ENCODE measurements at places on chromosomes 13 and 19.

DNA sequence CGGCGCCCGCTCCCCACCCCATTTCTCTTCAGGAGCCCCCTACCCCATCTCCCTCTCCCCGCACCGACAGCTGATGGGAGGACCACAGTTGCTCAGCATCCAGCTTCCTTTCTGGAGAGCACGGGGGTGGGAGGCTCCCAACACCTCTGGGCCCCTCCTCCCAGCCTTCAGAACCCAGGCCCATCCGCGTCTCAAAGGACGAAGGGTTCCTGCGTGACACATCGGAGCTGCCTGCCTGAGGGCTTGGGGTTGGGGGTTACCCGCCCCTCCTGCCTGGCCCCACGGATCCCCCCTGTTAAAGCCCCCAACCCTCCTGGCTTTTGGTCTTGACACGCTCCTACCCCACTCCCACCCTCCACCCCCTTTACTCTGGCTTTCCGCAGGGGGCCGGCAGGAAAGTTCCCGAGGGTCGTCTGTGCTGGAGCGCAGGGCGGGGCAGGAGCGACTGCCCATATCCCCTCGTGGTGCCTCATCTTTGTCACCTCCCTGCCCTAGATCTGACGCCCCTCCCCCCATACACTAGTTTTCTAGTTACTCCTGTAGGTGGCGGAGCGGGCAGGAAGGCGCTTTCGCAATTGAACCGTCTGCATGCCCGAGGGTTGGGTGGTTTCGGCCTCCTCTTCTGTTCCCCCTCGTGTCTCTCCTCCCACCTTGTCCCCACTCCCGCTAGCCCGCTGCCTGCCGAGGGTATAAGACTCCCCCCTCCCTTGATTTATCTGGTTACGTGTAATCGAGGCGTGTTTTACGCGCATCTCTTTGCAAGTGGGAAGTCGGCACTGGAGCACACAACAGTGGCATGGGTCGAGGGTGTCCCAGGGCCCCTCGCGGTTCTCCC lies 924 bp downstream of the TRAPPC5 start:
- peak; percentile 68 for DNase-seq

GRCh38 chr13:95679722-95680121 lies 2.8 kb downstream of the DNAJC3 start:
- DNase-seq = no peak

- no peak for DNase-seq
These were observed 145.8 kb downstream of the KDM4B start for GRCh38 chr19:5114727-5115126.

DNA sequence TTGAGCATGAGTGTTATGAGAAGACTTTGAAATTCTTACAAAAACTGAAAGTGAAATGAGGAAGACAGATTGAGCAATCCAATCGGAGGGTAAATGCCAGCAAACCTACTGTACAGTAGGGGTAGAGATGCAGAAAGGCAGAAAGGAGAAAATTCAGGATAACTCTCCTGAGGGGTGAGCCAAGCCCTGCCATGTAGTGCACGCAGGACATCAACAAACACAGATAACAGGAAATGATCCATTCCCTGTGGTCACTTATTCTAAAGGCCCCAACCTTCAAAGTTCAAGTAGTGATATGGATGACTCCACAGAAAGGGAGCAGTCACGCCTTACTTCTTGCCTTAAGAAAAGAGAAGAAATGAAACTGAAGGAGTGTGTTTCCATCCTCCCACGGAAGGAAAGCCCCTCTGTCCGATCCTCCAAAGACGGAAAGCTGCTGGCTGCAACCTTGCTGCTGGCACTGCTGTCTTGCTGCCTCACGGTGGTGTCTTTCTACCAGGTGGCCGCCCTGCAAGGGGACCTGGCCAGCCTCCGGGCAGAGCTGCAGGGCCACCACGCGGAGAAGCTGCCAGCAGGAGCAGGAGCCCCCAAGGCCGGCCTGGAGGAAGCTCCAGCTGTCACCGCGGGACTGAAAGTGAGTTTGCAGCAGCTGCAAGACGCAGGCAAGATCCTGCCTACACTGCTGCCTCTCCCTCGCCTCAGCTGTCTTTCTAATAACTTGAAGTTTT lies at the start of gene TNFSF13B:
Gene TNFSF13B (plus strand): TSS at position 118 of the 728 bp plus-strand sequence. CDS start 178 bp downstream, at position 296.
- DNase-seq = no peak

GRCh38 chr19:2355168-2356035 lies 4.7 kb upstream of the TMPRSS9 start:
- DNase-seq = no peak

DNA sequence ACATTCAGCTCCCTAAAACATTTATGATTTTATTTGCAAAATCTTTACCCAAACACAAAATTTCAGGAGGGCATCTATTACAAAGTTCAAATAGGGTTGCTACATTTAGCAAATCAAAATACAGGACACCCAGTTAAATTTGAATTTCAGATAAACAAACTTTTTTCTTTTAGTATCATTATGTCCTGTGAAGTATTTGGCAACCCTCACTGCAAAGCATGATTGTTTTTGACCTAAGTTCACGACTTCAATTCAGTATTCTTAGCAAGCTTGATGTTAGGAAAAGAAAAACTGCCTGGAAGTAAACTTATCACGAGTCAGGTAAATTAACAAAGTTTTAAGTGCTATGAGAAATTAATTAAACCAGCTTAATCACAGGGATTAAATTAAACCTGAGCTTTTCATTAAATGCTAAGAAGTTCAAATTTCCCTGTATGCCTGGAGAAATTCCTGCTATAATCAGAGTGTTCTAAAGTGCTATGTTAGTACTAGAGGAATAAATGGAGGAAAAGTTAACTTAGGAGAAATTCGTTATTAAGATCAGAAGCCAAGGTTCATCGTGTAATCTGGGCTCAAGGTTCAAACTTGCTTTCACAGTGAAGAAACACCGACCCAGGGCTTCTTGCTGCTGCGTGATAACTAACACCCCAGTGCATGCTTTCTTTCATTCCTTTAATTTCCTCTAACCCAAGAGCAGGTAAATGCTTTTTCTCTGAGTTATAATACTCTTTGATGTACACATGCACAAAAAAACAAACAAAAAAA lies 298.1 kb downstream of the FOXO1 start:
- DNase-seq = no peak

GRCh38 chr13:76783798-76784197 lies 102.4 kb downstream of the KCTD12 start:
- no peak for DNase-seq

GRCh38 chr19:47697863-47698609 lies 15.2 kb upstream of the EHD2 start:
- DNase-seq = no peak

- no peak for DNase-seq
These were observed 121.6 kb upstream of the SGCG start for GRCh38 chr13:23059173-23059572.

DNA sequence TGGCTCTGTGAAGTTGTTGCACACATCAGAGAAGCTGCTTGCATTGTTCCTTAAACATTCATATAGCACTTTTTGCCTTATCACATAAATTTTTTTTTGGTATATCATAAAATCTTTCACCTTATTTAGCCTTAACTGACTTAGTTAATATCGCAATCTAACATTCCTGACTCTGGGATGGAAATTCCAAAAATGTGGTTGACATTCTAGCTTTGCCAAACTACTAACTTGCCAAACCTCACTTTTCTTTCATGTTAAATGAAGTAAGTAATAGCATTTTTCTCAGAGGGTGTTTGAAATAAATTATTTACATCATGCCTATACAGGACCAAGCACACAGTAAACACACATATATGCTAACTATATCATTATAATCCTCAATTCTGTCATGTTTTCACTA lies 736.9 kb upstream of the PCDH9 start:
- no peak for DNase-seq

DNA sequence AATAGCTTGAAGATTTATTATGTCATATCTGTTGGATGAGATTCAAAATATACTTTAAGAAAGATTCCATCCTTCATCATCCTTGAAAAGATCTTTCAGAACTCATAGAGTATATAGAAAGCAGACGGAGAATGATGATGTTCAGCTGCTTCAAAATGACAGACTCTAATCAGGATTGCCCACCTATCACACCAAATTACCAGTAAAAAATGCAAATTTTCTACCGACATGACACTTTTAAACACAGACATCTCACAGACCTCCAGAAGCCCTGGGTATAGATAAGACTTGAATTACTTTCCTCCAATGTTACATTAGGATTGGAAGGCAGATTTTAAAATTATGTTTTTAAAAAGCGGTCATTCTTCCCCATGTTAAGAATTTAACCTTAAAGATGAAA lies 235.5 kb downstream of the GPC6 start:
- DNase-seq = no peak

- no peak for DNase-seq
These were observed 22.8 kb downstream of the SYDE1 start for GRCh38 chr19:15129856-15130585.

DNA sequence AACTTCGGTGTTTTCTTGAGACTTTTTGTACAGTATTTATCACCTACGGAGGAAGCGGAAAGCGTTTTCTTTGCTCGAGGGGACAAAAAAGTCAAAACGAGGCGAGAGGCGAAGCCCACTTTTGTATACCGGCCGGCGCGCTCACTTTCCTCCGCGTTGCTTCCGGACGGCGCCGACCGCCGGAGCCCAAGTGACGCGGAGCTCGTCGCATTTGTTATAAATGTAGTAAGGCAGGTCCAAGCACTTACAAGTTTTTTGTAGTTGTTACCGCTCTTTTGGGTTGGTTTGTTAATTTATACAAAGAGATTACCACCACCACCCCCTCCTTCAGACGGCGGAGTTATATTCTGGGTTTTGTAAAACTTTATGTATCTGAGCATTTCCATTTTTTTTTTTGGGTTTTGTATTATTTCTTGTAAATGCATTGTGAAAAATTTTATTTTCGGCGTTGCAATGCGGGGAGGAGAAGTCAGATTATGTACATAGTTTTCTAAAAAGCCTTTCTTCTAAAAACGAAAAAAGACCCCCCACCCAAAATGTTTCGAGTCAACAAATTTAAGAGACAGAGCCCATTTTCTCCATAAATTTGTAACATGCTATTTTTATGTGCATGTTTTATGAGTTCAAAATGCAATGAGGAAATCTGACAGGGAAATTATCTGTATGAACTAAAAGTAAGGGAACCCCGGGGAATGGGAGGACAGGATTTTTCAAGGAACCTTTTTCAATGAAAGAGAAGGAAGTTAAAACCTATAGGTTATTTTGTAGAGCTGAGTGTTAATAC lies 2.3 kb downstream of the SOX1 start:
- DNase-seq = no peak

- no peak for DNase-seq
These were observed 31.2 kb upstream of the ZNF536 start for GRCh38 chr19:30340771-30341561.

GRCh38 chr13:46183018-46183946 lies 1.3 kb upstream of the LCP1 start:
- DNase-seq = no peak

DNA sequence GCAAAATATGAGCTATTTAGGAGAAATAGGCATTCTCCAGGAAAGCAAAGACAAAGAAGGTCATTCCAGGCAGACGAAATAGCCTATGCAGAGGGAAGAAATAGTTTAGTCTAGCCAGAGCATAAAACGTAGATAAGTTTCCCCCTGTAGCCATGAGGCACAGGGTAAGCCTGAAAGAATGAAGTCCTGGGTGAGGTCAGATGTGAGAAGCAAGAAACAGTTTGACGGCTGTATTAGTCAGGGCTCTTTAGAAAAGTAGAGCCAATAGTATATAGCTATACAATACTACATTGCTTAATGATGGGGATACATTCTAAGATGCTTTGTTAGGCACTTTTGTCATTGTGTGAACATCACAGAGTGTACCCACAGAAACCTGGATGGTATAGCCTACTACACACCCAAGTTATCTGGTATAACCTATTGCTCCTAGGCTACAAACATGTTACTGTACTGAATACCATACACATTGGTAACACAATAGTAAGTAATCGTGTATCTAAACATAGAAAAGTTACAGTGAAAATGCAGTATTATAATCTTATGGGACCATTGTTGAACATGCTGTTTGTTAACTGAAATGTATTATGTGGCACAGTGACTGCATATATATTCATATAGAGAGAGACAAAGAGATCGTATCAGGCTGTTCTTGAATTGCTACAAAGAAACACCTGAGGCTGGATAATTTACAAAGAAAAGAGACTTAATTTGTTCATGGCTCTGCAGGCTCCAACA lies 59.3 kb upstream of the WDFY2 start:
- DNase-seq = no peak

GRCh38 chr19:2237051-2237868 lies 636 bp downstream of the SF3A2 start:
- DNase-seq = no peak

DNA sequence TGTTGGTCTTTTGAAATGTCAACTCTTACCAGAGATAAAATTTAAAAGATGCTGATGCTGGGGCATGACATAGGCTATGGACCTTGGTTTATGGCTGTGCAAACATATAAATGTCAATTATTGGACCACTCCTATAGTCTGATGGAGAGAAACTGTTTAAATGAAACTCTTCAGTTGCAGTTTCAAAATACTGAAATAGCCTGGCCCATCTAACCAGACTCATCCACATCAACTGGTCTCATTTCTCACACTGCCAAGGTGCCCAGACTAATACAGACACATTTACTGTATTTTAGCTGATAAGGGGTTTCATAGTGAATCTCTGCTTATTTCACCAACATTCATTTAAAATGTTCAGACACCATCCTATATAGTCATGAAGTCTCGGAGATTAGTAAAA lies 19.9 kb downstream of the SERPINE3 start:
- DNase-seq = no peak

GRCh38 chr19:17385878-17386611 lies 8.0 kb downstream of the CCDC194 start:
- DNase-seq = no peak

DNA sequence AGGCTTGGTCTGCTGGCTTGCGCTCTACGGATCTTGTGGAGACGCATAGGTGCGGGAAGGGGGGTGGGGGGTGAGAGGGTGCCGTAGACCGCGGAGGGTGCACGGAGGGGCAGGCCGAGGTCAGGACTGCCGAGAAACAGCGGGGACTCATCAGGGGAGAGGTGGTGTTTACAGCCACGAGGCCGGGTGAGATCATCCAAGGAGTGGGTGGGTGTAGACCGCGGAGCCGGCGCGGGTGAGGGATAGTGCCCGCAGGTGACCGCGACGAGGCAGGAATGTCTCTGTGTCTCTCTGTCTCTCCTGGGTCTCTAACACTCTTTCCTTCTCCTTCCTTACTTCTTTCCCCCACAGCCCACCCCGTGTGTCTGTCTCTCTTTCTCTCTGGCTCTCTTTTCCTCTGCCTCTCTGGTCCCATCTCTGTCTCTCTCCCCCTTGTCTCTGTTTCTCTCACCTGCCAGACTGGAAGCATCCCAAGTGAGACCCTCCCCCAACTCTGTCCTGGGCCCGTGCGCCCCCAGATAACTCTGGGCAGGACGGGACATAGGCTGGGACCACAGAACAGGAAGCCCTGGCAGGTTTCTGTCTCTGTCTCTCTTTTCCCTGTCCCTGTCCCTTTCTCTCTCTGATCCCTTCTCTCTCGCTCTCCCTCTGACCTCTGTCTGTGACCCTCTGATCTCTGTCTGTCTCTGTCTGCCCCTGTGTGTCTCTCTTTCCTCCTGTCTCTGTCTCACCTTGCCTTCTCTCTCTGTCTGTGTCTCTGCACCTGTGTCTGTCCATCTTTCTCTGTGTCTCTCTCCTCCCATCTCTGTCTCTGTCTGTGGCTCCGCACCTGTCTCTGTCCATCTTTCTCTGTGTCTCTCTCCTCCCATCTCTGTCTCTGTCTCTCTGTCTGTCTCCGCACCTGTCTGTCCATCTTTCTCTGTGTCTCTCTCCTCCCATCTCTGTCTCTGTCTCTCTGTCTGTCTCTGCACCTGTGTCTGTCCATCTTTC lies 1.8 kb upstream of the KLK4 start:
- no peak for DNase-seq

- DNase-seq = no peak
These were observed 1.7 kb downstream of the B9D2 start for GRCh38 chr19:41362143-41362847.

- no peak for DNase-seq
These were observed 4.9 kb downstream of the FXYD3 start for GRCh38 chr19:35120492-35120891.

- DNase-seq = no peak
These were observed 173.6 kb downstream of the NDFIP2 start for GRCh38 chr13:79654520-79654919.
